ENCODE measurements at places on chromosomes 3 and 15.

DNA sequence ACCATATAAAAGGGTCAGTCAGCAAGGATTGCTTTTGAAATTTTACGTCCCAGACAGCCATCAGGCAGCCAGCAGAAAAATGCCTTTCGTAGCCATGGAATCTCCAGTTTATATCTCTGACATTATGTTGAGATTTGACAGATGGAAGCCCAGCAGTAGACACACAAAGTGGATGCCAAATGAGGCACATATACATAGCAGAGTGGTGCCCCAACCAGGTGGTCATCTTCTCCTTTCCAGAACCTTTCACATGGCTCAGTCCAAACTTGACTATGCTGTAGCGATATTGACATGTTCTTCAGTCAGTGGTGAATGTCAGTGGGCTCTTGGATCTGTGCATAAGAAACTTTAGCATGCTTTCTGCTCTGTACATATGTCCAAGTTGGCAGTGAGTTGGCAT lies 123.3 kb upstream of the GBE1 start:
- DNase-seq = no peak

- DNase-seq = no peak
Observed at GRCh38 chr15:55257012-55257670, 32.5 kb downstream of the RAB27A start.

- no peak for DNase-seq
Observed at GRCh38 chr15:26182441-26182840, 319.3 kb upstream of the ATP10A start.

- no peak for DNase-seq
Observed at GRCh38 chr3:119508172-119508845, 10.0 kb downstream of the TIMMDC1 start.

DNA sequence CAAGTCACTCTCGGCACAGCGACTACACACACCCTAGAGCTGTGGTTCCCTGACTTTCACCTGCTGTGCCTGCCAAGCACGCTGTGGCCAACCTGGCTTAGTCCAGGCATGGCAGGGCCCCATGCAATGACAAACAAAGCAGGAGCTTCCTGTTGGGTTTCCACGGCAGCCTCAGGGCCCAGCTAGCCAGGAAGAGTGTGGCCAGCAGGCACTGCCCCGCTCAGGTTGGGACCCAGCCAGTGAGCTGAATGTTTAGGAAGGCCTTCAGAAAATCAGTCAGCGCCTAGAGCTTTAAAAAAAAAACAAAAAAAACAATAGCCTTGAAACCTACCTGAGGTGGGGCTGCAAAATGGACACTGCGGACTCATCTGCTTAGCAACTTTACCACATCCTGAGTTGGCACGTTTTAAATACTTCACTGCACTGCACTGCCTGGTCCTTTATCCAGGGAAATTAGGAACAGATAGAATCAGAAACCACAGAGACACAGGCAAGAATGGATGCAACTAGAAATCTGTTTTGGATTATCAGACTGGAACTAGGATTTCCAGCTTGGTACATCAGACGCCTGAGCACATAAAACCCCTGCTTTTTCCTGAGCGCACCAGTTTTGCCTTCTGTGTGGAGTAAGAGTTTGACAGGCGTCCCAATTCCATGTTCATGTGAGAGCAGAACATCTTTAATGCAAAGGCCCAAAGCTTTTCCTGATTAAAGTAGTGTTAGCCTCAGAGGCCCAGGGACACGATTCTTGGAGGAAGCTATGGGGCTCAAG lies 36.2 kb upstream of the LDHAL6B start:
- DNase-seq = no peak

DNA sequence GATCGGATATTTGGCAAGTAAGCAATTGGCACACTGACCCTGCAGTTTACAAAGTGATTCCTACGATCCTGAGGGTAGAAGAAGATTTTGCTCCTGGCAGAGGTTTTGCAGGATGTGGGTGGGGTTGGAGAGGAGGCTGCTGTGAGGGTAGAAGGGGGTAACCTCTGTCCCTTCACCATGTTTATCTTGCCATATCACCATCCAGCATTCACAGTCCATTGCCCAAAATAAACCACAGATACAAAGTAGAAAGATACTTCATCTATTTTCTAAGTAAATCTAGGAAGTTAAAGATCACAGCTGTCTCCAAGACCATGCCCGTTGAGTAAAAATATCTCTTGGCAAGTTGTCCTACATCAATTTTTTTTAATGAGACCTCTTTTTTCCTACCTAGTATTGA lies 51.6 kb downstream of the LIPC start:
- no peak for DNase-seq

DNA sequence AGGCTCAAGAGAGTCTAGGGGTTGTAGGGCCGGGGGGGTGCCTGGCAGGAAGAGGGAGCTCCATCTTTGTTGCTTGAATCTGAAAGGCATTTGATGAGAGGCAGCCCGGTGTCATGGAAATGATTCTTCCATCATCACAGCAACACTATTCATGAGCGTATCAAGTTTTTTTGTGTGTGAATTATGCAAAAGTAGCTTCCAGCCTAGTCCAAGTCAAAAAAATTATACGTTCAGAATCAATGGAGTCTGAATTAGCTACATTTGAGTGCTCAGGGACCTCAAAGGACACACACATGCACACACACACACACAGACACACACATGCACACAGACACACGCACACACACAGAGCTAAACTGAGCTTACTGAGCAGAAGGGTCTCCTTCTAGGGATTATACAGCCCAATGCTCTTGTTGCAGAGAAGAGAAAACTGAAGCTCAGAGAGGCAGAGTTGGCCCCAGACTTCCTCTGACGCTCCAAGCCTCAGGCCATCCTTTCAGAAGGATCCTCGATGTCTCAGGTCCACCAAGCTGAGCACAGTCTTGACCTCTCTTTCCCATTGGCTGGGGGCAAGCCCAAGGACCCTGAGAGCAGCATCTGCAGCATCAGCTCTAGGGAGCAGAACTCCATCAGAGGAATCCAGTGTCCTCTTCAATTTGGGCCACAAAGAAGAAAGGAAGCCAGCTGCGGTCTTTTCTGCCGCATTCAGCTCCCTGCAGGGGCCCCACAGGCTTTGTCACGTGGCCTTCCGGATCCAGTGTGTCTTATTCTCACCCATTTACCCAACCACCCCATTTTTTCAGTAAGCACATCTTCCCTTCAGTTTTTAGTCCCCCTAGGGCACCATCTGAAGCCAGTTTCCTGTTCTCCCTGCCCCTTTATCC lies 228.0 kb downstream of the UACA start:
- no peak for DNase-seq

- DNase-seq = no peak
Observed at GRCh38 chr15:77706482-77707244, 74.0 kb upstream of the LINGO1 start.

- DNase-seq = no peak
Observed at GRCh38 chr15:78007964-78008886, 69.3 kb downstream of the TBC1D2B start.

- no peak for DNase-seq
Observed at GRCh38 chr15:28942046-28942445, 56.3 kb downstream of the APBA2 start.

DNA sequence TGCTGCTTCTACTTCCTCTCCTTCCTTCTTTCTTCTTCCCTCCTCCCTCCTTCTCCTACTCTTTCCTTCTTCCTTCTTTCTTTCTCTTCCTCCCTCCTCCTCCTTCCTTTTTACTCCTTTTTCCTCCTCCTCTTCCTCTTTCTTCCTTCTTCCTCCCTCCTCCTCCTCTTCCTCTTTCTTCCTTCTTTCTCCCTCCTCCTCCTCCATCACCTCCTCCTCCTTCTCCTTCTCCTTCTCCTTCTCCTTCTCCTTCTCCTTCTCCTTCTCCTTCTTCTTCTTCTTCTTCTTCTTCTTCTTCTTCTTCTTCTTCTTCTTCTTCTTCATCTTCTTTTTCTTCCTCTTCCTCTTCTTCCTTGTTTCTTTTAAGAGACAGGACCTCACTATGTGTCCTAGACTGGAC lies 224.0 kb downstream of the NR2F2 start:
- no peak for DNase-seq

DNA sequence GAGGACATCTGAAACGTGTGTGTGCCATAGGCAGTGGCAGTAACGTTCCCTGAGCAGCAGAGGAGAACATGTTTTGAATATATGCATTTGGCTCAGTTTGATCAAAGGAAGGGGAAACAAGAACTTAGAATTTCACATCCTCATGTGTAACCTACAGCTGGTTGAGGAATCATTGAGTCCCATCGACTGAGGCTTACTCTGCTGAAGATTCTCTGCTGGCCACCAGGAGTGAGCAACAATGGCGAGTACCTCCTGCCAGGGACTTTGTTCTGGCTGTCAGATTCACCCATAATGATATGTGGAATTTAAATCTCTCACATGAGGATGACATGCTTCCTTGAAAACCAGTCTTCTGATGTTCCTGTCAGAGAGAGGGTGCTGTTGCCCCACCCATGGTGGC lies 21.3 kb downstream of the GORASP1 start:
- DNase-seq = no peak

DNA sequence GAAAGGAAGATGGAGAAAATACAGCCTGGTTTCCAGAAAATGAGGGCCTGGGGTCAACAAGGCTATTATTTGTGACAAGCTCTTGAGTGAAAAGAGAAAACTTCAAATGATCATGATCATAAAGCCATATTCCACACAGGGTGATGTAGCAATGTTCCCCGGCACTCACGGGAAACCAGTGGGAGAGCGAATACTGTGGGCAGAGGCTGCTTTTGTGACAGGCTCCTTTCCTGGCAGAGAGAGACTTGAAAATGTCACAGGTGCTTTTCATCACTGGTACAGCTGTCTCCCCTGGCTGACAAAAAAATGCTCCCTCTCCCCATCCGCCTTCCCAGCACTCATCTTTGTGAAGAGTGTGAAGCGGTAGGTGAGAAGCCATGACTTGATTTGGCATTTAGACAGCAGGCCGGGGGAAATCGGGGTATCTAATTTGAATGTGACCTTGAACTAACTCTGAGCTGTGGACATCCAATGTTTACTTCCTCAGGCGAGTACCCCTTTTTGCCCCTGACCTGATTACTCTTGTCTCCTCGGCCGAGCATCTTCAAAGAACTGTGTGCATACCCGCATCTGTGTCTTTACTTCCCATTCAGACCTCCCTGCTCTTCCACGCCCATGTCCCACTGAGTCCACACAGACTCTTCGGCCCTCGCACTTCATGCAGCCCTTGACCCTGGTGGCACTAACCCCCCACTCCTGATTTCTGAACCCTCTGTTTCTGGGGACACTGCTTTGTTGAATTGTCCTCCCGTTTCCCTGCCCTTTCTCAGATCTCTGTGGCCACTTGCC lies 23.2 kb downstream of the CA12 start:
- no peak for DNase-seq

DNA sequence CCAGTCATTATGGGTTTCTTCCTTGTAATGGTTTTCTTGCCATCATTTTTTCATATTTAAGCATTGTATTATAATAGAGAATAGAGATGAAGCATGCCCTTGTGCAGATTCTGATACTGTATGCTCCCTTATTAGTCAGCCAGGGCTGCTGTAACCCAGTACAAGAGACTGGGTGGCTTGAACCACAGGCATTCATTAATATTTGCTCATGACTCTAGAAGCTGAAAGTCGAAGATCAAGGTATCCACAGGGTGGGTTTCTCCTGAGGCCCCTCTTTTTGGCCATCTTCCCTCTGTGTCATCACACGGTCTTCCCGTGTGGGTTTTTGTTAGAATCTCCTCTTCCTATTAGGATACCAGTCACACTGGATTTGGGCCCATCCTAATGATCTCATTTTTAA lies 74.5 kb downstream of the FOXP1 start:
- no peak for DNase-seq

- DNase-seq = no peak
Observed at GRCh38 chr3:4644951-4645350, 151.8 kb downstream of the ITPR1 start.

DNA sequence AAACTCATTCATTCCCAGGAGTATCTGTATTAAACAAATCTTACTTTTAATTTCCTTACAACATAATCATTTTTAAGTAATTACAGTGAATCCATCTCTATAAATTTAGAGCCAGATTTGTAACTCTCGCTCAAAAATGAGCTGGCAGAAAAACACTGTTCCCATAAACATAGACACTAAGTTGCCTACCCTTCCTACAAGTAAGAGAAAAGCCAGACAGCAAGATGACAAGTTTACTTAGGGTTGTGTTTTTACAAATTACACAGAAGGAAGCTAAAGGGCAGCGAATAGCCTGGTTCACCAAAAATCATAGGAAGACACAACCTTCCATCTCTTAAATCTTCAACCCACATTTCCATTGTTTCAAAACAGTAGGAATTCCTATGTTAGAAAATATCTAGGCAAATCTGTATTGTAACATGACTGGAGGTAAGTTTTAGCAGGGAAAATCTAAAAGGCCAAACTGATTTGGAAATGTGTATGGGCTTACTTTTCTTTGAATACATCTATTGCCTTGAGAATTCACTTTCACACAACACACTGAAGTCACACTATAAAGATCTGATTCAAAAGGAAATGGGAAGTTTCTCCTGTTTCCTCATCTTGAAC lies 21.7 kb downstream of the HERC1 start:
- DNase-seq = no peak

GRCh38 chr3:42678447-42678846 lies 6.9 kb upstream of the KLHL40 start:
- no peak for DNase-seq

- no peak for DNase-seq
Observed at GRCh38 chr3:139455206-139455605, 21.1 kb downstream of the RBP2 start.

- no peak for DNase-seq
Observed at GRCh38 chr15:70569714-70570231, 193.6 kb downstream of the UACA start.

- no peak for DNase-seq
Observed at GRCh38 chr3:23249961-23250360, 46.8 kb downstream of the UBE2E2 start.

GRCh38 chr3:69370156-69370883 lies 15.6 kb downstream of the FRMD4B start:
- no peak for DNase-seq

DNA sequence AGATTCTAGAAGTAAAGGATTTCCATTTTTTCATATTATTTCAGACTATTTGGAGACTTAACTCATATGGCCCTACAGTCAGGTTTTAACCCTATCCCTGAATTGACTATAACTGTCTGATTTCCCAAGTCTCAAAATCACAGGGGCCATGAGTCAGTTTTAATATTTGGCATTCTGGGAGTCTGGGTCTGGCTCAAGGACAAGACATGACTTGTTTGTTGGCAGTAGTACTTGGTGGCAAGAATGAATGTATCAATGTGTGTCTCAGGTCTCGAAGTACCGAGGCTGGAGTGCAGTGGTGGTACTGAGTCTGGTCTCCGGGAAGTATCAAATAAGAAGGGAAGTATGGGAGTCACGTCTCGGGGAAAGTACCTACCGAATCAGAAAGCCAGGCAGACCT lies 10.8 kb downstream of the UMPS start:
- no peak for DNase-seq

Measured in GM12864 (cell line).